Right atrium auricular region (tissue), 2 donors: ENCODE measurements at places on chromosomes 4 and X.

DNA sequence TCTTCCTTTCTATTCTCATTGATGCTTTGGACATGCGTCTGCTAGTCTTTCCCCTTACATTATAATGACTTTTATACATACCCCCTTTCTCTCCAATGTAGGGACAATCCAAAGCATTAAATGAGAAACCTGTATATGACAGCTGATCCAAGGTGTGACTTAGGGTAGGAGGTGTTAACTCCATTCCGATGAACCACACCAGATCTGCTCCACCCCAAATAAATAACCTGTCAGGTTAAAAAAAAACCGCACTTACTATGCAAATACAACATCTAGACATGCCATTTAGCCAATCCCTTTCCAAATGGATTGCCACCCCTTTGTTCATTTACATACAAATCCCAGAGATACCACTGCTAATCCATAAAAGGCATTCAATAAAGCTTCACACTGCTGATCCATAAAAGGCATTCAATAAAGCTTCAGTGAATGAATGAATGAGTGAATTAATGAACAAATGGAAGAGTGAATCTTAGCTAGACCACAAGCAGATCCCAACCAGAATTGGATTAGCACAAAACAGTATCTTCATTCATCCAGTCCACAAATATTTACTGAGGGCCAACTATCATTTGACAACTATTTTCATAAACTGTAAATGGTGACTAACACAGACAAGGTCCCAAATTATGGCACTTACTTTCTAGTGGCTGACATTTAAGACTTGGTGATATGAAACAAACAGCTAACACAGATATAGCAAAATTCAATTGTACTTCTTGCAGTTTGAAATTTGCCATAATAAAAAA, 158.9 kb upstream of the MAP3K15 start:
- DNase-seq: no peak

DNA sequence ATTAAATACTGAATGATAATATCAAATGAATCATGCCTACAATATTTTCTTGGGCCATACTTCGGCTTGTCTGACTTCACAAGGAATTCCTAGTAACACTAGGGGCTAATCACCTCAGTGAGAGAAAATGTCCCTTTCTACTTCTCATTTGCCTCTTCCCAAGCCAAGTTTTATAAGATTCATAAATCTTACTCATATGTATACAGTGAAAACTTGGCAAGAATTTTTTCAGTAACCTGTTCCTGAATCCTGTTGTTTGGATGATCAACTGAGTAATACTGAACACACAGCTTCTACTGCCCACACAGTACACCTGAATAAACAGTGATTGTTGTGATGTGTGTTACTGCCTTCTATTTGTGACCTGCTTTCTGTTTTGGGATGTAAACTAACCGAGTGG, 16.5 kb downstream of the TMPRSS11E start:
- no peak for DNase-seq

DNA sequence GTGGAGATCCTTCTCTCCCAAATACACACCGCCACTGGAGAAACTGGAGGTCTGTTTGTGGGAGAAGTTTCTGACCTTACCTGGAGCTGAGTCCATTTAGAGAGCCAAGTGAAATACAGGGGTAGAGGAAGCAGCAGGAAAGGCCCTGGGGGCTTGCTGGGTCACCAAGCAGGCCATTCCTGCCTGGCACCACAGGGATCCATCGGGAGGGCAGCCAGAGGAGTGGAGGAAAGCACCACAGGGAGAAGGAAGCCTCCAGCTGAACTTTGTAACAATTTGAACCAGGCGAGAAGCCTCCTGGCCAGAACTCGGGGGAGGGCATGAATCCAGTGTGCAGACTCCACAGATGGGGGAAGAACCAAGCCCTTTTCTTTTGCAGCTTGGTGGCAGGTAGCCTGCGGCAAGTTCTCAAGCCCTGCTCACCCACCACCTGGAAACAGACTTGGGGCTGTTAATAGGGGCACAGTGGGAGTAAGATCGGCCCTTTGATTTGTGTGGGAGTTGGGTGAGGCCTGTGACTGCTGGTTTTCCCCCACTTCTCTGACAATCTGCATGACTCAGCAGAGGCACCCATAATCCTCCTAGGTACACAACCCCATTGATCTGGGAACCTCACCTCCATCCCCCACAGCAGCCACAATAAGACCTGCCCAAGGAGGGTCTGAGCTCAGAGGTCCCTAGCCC, 94.6 kb downstream of the IRS4 start:
- no peak for DNase-seq

- DNase-seq: no peak
Observed at GRCh38 chr4:89174784-89175183, 63.5 kb downstream of the TIGD2 start.

DNA sequence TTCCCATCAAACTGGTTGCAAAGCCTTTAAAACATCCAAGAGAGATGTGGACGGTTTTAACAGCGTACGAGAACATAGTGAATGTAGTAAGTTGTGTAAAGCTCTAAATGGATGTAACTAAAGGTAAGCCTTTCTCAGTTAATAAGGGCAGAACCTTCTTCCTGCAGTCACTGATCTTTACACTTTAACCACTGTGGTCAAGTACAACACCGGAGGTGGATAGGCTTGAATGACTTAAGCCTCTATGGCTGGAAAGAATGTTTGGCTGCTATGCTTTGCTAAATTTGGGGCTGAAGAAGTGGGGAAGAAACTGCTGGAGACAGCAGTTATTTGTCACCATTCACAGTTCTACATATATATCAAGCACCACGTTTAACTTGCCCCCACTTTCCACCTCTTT, 285.1 kb upstream of the FMR1 start:
- DNase-seq: no peak

- DNase-seq: no peak
Observed at GRCh38 chr4:24639714-24640113, 55.4 kb upstream of the DHX15 start.

GRCh38 chr4:65918212-65918611, 247.9 kb upstream of the EPHA5 start:
- DNase-seq: no peak

GRCh38 chr4:174496631-174497432, 25.5 kb downstream of the HPGD start:
- DNase-seq: no peak

GRCh38 chr4:31917334-31917733, 1197.2 kb downstream of the PCDH7 start:
- no peak for DNase-seq

- DNase-seq: no peak
Observed at GRCh38 chr4:170623899-170624298, 534.1 kb upstream of the AADAT start.
